ENCODE measurements at places on chromosomes 2 and 18.

- DNase-seq, result no peak
These were observed 141.2 kb downstream of the PID1 start for GRCh38 chr2:229129738-229130371.

GRCh38 chr18:8279781-8280330, 329.4 kb upstream of the RAB12 start:
- no peak for DNase-seq

DNA sequence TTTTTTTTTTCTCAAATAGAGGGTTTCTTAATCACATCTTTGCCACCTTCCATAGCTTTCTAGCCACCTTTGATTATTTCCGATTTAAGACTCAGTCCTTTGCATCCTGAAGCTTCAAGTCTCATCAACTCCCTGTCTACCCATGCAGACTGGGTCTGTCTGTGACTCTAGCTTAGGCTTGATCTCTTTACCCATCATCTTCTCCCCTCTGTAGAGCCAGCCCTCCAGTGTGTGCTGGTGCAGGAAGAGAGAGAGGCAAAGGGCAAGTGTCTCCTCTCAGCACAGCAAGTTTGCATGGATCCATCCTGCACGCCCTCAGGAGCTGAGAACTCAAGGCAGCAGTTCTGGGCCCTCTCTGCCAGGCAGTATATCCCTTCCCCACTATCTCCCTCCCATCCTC, 70.4 kb downstream of the HNRNPLL start:
- DNase-seq, result no peak

GRCh38 chr2:158187908-158188307, 86.2 kb downstream of the UPP2 start:
- no peak for DNase-seq

DNA sequence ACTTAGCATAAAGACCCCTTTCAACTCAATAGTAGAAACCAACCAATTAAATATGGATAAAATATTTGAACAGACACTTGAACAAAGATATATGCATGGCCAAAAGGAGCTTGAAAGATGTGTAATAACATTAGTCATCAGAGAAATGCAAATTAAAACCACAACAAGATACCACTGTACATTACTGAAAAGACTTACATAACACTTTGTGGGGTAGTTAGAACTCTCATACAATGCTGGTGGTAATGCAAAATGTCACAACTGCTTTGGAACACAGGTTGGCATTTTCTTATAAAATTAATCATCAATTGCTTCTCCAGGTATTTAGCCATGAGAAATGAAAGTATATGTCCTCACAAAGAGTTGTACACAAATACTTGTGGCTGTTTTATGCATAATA, 60.7 kb downstream of the TTC27 start:
- no peak for DNase-seq

DNA sequence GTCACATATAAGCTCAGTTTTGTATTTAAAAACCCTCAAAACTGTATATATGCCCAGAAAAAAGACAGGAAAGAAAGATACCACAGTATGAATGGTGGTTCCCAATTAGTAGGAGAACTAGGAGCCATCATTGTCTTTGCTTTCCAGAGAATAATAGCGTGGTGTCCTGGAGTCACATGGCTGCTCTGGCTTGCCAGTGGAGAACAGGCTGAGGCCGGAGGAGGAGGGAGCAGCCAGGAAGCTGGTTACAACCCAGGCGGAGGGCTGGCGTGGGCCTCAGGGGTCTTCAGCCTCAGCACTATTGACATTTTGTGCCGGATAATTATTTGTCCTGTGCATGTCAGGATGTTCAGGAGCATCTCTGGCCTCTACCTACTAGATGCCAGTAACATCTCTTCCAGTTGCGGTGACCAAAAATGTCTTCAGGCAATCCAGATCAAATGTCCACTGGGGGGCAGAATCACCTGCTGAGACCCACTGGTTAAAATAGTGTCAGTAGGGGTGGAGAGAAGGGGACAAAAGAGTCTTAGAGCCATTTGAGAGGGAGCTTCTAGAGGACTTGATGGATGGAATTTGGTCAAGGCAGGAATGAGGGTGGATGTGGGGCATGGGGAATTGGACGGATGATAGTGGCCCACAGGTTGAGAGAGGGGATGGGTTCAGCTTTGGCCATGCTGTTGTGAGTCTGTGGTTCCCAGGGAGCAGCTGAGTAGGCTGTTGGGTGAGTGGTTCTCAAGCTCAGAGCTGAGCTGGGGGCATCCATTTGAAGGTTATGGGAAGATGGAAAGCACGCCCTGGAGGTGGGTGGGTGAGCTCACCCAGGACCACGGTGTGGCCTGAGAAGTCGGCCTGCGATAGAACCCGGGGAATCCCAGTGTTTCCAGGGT, 144.9 kb downstream of the AGAP1 start:
- no peak for DNase-seq

GRCh38 chr2:237109421-237109934, 23.8 kb downstream of the COPS8 start:
- DNase-seq, result no peak

DNA sequence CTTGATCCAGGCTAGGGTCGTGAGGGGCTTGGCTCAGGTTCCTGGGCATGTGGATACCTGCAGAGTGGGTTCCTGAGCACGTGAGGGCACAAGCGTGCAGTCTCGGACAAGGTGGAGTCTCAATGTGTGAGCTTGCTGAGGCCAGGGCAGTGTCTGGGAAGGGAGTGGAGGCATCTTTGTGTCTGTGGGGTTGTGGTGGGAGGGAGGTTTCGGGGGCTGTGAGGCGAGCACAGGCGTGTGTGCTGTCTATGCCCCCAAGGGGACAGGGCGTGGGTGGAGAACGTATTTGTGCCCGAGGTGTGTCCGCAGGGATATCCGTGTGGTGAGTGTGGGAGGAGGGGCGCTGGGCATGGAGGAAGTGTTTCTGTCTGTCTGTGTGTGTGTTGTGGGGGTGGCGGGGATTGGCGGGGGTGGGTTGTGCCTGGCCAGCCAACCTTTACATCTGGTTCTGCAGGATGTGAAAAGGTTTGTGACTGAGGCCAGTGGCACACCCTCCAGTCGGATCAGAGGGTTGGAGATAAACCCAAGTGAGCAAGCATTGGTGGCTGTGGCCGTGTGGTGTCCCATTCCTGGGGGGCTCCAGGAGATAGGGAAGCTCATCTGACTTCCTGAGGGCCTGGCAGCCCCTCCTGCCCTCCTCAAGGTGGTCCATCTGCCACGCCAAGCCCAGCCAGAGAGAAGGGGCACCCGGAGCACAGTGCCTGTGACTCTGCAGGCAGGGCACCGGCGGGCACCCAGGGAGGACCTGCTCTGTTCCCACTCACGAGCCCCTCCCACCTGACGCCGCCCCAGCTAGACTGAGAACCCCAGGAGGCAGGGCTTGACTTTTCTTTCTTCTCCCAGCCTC, 57.1 kb downstream of the ZFP36L2 start:
- no peak for DNase-seq

DNA sequence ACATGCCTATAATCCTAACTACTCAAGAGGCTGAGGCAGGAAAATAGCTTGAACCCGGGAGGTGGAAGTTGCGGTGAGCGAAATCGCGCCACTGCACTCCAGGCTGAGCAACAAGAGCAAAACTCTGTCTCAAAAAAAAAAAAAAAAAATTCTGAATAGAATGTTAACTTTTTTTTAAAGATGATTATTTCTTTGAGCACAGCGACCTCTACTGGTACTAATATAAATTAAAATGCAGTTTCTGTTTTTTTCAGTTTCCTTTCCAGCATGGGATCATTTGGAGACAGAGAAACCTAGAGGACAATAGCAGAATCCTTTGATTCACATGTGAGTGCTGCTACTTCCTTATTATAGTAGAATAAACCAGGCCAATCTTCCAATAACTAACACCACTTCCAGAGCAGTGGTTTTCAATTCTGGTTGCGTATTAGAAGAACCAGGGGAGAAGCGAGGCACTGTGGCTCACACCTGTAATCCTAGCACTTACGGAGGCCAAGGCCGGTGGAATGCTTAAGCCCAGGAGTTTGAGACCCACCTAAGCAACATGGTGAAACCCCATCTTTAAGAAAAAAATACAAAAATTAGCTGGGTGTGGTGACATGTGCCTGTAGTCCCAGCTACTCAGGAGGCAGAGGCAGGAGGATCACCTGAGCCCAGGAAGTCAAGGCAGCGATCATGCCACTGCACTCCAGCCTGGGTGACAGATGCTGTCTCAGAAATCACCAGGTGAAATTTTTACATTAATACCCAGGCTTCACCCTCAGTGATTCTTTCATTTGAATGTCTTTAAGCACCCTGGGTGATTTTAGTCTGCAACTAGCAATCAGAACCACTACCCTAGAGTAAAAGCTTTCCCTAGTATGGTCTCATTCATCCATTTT, 10.1 kb downstream of the SRSF7 start:
- no peak for DNase-seq

GRCh38 chr18:10660179-10660884, 134.5 kb downstream of the NAPG start:
- DNase-seq, result no peak

- no peak for DNase-seq
These were observed 102.3 kb downstream of the TCF4 start for GRCh38 chr18:55485666-55486065.

- no peak for DNase-seq
These were observed 22.6 kb downstream of the CHMP1B start for GRCh38 chr18:11873670-11874340.

- DNase-seq, result no peak
These were observed 803 bp upstream of the FIGN start for GRCh38 chr2:163736433-163737189.

GRCh38 chr2:202378662-202379358, 2.7 kb downstream of the BMPR2 start:
- DNase-seq, result no peak

DNA sequence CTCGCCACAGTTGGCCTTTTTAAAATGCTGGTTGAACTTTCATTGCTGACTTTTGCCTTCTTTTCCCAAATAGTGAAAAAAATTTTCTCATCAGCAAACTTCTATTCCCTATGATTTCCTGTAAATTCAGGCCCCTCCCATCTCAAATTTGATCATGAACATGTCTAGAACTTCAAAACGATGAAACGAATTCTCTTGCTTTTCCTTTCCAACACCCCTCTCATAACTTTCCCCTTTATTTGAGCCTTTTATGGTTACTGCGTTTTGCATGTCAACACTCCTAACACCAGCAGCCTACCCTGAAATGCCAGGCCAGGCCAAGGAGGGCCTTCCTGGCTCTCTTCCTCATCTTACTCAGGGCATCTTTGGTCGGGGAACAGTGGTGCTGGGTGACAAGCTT, 1.7 kb upstream of the HOXD13 start:
- DNase-seq, result no peak

- no peak for DNase-seq
These were observed 23.6 kb downstream of the OLA1 start for GRCh38 chr2:174224665-174225288.

- DNase-seq, result no peak
These were observed 23.8 kb upstream of the HPCAL1 start for GRCh38 chr2:10278763-10279471.

DNA sequence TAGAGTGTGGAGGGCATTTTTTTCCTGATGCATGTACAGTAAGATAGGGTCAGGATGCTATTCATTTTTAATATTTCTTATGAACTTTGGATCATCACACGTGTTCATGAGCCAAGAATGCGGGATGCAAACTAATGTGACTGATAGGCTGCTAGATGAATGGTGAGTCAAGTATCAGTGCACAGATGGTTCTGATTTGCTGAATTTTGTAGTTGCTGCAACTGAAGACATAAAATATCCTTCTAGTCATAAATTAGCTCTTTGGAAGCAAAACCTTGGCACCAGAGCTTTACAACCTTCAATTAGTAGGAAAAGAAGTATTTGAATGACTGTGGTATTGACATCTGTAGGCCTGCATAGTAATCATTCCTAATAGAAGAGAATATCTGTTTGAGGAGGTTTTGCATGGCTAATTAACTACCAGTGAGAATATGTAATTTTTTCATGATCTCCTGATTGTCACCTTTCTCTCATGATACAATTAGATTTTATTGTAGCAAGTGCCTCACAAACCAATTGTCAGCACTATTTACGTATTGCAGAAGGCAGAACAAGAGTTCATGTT, 94.0 kb downstream of the VRK2 start:
- DNase-seq, result no peak

DNA sequence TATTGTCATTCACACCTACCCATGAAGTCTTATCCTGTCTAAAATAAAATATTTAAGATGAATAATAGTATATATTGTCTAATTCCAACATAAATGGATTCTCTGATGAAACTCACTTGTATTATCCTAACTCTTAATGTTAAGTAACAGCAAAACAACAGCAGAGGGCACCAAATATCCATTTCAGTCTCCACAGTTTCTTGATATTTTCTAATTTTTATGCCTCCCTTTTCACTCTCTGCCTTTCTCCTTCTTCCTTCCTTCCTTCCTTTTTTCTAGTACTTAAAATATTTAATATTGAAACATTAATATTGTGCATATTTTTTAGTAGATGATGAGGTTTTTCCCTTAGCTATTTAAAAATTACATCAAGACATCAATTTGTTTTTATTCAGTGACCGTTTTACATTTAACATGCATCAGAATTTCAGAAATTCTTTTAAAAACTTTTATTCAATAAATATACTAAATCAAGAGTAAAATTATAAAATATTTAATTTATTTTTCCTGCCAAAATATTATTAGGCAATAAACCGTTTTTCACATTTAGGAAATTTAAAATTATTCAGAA, 97.6 kb downstream of the WDR7 start:
- no peak for DNase-seq

DNA sequence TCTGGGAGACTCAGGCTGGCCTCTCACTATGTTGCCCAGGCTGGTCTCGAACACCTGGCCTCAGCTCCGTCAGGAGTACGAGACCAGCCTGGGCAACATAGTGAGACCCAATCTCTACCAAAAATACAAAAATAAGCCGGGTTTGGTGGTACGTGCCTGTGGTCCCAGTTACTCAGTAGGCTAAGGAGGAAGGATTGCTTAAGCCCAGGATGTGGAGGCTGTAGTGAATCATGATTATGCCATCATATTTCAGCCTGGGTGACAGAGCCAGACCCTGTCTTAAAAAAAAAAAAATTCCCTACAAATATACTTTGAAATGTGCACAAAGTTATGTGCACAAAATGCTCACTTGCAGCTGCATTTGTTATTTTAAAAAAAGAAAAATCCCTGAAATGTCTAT, 26.3 kb upstream of the AGAP1 start:
- no peak for DNase-seq

GRCh38 chr2:188766471-188766856, 207.7 kb upstream of the COL3A1 start:
- DNase-seq, result no peak

GRCh38 chr2:42840760-42841159, 48.4 kb upstream of the HAAO start:
- no peak for DNase-seq
